ENCODE measurements at places on chromosomes 13 and 19.

GRCh38 chr13:24251525-24251924 is 57.9 kb upstream of the C1QTNF9 start:
- DNase-seq: no peak

DNA sequence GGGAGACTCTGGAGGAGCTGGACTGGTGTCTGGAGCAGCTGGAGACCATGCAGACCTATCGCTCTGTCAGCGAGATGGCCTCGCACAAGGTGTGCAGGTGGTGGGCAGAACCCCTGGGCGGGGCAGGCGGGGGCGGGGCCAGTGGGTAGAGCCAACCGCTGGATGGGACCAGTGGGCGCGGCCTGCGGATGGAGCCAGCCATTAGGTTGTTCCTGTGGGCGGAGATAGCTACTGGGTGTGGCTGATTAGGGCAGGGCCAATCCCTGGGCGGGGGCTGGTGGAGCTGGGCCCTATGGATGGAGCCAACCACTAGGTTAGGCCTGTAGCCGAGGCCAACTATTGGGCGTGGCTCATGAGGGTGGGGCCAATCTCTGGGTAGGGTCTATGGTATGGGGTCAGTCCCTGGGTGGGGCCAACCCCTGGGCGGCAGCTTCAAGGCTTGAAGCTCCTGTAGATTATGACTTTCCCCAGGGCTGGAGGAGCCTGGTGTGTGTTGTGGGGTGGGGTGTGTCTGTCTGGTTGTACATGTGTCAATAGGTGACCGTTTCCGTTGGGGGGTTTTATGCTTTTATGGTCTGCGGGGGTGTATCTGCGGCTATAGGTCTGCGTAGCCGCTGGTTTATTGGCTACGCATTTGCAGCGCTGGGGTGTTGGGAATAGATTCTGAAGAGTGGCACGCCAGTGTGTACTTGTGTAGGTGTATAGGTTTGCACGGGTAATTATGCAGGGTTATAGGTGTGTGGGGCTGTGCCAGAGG is 30.7 kb downstream of the PDE4A start:
- no peak for DNase-seq

- peak; percentile 35 for DNase-seq
Measured at GRCh38 chr13:95644601-95645052, at the start of gene DZIP1. DZIP1 (minus strand) TSS chr13:95644706; CDS start chr13:95642029, 2,677 bp downstream.

DNA sequence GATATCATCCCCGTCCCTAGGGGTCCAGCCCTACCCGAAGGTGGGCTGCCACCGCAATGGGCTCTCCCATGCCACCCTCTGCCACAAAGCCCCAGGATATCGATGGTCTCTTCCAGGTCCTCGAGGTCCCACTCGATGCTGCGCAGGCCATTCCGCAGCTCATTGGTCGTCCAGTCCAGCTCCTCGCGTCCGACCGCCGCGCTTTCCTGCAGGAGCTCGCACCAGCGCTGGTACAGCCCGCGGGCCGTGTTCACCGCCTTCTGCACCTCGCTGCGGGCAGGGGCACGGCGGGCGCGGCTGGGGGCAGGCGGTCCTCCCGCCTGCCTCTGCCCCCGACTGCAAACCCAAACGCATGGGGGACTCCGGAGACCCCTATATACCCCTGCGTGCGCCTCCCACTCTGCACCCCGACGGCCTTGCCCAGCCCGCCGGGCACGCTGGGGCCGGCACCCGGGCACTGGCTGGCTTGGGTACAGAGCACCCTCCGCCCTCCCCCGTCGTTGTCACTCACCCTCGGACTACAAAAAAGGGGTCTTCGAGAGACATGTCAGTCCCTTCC is 468 bp downstream of the STX10 start:
- no peak for DNase-seq

- no peak for DNase-seq
Measured at GRCh38 chr13:50276550-50276949, 261.3 kb downstream of the KCNRG start.

DNA sequence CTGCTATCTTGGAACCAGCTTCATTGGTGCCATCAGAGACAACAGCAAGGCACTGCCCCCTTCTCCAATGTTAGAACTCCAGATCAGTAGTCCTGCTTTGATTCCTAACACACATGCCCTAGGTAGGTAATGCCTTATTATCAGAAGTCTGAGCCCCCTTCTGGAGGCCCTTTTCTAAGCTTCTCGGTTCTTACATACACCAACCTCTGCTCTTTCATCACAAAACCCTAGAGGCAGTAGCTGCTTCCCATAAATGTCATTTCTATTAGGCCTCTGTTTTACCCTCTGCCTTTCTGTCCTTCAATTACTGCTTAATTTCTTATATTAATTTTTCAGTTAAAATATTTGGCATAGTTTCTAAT is 65.3 kb upstream of the KLHL1 start:
- DNase-seq: no peak

DNA sequence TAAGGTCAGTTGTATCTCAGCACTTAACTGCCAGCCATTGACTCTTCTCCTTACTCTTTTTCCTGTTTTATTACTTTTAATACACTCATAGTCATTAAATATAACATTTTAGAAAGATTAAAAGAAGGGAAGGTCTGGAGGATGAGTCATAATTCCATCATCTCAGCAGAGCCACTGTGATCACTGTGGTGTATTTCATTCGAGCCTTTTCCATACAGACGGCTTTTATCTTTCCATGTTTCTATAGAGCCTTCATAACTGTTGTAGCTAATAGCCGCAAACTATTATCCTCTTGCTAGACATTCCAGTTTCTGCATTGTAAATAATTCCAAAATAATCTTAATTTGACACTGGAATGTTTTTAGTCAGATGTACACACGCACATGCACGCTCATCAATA is 4.7 kb upstream of the FLT1 start:
- DNase-seq: no peak

DNA sequence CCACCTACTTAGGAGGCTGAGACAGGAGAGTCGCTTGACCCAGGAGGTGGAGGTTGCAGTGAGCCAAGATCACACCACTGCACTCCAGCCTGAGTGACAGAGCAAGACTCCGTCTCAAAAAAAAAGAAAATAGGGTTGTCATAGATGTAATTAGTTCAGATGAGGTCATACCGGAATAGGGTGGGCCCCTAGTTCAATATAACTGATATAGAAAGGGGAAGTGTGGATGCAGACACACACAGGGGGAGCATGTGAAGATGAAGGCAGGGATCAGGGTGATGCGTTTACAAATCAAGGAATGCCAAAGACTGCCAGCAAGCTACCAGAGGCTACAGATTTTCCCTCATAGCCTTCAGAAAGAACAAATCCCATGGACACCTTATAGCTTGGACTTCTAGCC is 24.3 kb upstream of the EEF1AKMT1 start:
- DNase-seq: no peak

- DNase-seq: no peak
Measured at GRCh38 chr13:34338102-34338501, 520.2 kb downstream of the RFC3 start.

DNA sequence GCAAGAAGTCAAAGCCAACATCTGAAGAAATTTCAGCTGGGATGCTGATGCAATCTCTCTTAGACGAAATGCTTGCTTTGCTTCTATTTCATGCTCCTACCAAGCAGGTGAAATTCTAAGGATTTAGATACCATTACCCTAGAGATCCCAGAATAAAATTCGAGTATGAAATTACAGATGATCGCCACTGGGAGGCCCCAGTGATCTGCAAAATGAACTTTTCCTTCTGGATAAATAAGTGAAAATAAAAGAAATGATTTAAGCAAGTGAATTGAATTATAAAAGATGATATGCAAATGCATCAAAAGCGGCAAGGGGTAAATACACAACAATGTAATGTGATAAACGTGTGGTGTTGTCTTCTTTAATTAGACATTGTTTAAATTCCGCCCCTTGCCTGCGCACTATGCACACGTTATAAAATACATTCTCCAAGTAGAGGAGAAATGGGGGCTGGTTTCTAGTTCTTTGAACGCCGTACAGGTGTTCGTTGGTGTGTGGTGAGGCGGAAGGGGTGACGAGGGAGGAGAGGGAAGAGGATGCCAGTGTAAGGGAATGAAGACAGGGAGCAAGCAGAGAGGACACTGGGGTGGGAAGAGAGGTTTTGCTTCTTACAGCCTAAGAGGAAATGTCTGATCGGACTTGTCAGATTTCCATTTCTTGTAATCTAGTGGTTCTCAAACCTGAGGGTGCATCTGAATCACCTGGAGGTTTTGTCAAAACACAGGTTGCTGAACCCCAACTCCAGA is 58.0 kb downstream of the ERCC5 start:
- no peak for DNase-seq

Measured in HuH-7 (cell line).